Esophagus squamous epithelium (tissue), 5 donors: ENCODE measurements at places on chromosomes 1 and 21. TPM values are rescaled to one million over a fixed set of nuclear protein-coding genes. Genes with fewer than 3 reads are reported as not detected.

Gene GART
- 147 TPM for total RNA-seq

Gene GCSAML
- total RNA-seq = not detected

Gene TCEA3
- 9.1 TPM for total RNA-seq

Gene PADI3
- 9.9 TPM for total RNA-seq

Gene NTPCR
- total RNA-seq = 19.9 TPM

Gene CA14
- total RNA-seq = not detected

Gene DYNLT5
- total RNA-seq = 3.1 TPM

Gene DENND2C
- 42.6 TPM for total RNA-seq

Gene CRNN
- total RNA-seq = 2,409 TPM

Gene CBR1
- total RNA-seq = 932 TPM

Gene THEM5
- total RNA-seq = 0.76 TPM

Gene HFM1
- 0.79 TPM for total RNA-seq

Gene KCNJ15
- 8.1 TPM for total RNA-seq

DNA sequence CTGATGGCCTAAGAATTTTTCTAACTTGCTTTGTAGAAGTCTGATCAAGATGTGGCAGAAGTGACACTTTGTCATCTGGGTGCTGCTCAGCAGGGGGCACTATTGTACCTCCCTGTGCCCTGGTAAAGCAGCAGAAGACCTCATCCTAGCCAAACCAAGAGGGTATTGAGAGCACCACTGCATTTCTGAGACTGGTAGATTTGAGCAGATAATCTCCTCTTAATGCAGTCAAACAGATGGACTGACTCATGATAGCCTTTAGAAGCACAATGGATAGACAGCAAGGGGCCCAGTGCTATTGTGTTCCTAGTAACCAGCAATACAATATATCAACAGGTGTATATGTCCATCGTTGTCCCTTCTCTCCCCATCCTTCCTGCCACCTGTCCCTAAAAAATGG is 5.7 kb downstream of the TPM3 start:
- DNase-seq = no peak

DNA sequence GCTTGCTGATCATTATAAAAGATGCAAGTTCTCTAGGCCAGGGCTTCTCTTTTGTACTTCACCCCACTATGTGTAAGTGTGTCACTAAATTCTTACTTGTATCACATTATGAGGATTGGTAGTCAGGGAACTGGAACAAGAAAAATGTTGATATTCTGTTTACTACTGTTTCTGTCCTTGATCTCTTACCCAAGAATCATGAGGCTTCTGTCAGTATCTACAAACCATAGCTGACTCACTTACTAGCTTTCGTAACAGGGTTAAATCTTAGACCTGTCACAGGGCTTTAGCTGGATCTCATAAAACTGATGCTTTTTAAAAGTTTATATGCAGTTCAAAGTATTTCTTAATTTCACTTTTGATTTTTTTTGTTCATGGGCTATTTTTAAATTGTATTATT is 681.2 kb downstream of the PLPP3 start:
- DNase-seq = no peak

- no peak for DNase-seq
These were observed 3.8 kb downstream of the TMEM167B start for GRCh38 chr1:109094377-109094803.

DNA sequence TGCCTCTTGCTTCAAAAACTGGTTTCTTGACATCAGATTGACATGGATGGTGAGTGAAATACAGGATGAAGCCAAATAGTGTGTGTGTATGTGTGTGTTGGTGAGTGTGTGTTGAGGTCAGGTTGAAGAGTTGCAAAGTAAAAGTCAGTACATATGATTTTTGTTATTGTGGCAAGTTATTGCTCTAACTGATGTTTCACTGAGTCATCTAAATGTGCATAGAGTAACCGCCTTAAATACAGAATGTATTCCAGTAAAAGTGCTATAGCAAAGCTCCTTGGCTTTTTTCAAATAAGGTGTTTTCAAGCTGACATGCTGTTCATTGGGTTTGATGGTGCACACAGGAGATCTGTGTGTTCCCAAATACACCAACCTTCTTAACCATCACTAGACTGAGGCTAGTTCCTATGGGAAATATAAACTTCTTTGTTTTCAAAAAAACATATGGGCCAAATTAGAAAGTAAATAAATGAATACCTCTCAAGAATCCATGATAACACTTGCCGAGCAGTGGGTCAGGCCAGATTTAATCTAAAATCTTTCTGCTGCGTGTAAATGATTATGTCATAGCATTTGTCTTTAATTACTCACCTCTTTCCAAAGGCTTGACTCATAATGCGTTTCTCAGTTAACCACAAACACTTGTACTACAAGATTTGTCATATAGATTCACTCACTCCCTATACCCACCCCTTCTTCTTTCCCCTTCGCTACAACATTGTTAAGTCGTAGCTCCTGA is 151.1 kb downstream of the LYPLAL1 start:
- no peak for DNase-seq

- DNase-seq = no peak
These were observed 69.6 kb downstream of the CD34 start for GRCh38 chr1:207841293-207841692.

- no peak for DNase-seq
These were observed 14.4 kb downstream of the MAP3K7CL start for GRCh38 chr21:29144736-29145353.

GRCh38 chr21:41801321-41802197 is 34.7 kb upstream of the RIPK4 start:
- DNase-seq = no peak

- no peak for DNase-seq
These were observed 29.7 kb downstream of the PPFIA4 start for GRCh38 chr1:203056012-203056411.

- DNase-seq = no peak
These were observed 150.0 kb upstream of the KCTD3 start for GRCh38 chr1:215417122-215417521.

DNA sequence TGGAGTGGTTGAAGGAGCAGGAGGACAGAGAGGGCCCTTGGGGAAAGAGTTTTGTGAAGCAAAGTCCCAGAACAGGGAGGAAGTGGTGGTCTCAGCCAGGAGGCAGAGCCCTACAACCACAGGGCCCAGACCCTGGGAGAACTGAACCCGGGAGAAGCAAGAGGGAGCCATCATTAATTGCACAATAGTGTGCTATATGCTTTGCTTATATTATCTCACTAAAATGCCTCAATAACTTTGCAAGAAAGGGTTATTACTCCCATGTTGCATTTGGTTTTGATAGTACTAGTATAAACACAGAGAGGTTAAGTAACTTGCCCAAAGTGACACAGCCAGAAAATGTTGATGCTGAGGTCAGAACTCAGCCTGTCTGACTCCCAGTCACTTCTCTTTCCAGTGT is 124.3 kb downstream of the FOXD2 start:
- DNase-seq = no peak

DNA sequence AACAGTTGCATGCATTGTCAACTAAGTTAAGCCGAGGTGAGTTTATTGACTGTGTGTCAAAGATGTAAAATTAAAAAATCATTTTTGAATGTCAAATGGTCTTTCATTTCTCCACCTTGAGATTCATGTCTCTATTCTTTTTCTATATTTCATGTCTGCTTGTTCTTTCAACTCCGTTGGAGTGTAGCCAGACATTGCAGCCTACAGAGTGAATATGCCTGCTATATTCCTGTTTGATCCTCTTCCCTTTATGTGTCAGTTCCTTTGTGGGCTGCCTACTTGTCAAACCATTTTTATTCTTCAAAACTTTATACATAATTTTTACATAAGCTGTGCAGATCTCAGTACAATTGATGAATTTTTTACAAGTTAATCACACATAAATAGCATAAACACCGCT is 1325.8 kb upstream of the PRMT6 start:
- DNase-seq = no peak

DNA sequence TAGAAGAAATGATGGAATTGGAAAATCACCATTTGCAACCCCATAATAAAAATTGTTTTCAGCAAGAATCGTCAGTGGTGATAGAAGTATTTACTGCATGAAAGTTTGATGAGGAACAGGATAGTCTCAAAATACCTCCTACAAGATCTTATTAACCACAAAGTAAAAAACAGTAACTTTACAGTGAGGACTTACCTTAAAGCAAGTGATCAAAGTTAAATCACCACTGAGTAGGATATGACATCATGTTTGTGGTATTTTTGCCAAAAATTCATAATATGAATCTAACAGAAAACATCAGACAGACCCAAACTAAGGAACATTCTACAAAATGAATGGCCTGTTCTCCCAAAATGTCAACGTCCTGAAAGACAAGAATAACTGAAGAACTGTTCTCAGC is 19.9 kb downstream of the ALDH9A1 start:
- no peak for DNase-seq

DNA sequence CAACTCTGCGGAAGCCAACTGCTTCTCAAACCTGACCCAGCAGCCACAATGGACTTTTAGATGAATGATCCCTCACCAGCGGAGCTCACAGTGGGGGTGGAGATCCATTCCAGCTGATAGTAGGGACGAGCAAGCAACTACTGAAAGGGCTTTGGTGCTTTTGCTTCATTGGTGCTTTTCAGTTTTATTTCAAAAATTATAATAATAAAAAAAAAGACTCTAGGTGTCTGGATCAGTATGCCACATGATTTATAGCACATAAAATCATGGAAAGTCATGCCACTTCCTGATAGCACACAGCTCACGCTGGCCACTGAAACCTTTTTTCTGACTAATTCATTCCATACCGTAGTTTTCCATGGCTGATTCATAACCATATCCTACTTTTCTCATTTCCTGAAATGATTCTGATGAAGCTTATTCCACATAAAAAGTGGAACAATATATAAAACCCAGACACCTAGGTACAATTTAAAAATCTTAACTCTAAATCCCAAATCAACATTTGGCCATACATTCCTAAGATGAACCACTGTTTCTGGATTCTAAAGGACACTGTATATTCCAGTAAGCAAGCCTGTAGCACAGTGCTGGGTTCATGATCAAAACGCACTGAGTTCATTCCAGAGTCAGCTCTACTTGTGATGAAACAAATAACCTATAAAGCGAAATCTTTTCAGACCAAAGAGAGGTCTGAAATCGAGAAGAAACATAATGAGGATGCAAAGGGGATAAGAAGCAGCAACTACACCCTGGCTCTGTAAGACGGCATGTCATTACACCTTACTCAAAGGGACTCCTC is 41.3 kb upstream of the KCNE1 start:
- DNase-seq = no peak

DNA sequence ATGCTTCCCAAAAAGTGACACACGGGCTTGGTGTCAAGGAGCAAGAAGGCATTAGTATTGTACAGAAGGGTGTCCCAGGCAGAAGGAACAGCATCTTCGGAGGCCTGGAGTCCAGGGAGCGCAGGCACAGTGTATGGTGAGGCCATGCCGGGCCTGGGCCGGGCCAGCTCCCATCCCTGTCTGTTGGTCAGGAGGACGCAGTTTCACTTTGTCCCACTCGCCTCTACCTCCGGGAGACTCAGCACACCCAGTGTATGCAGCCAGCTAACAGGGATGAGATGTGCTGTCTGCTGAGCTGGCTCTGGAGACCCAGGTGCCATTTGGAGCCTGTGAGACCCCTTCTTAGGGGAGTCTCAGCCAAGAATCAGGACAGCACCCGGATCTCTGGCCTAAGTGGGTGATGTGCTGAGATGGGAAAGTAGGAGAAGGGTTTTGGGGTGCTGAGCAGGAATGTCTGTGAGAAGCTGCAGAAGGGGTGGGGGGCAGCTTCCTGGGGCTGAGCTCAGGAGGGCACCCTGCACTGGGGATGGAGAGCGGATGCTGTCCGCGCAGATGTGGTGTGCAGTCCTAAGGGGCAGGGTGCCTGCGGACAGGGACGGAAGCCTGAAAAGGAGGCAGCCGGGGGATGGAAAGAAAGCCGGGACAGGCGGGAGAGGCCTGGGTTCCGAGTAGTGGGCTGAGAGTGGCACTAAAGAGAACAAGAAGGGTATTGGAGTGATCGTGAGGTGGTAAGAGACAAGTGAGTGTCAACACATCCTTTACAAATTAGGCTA is 25.7 kb downstream of the DMRTB1 start:
- DNase-seq = no peak

GRCh38 chr21:16195538-16195910 is 465.7 kb downstream of the USP25 start:
- no peak for DNase-seq

DNA sequence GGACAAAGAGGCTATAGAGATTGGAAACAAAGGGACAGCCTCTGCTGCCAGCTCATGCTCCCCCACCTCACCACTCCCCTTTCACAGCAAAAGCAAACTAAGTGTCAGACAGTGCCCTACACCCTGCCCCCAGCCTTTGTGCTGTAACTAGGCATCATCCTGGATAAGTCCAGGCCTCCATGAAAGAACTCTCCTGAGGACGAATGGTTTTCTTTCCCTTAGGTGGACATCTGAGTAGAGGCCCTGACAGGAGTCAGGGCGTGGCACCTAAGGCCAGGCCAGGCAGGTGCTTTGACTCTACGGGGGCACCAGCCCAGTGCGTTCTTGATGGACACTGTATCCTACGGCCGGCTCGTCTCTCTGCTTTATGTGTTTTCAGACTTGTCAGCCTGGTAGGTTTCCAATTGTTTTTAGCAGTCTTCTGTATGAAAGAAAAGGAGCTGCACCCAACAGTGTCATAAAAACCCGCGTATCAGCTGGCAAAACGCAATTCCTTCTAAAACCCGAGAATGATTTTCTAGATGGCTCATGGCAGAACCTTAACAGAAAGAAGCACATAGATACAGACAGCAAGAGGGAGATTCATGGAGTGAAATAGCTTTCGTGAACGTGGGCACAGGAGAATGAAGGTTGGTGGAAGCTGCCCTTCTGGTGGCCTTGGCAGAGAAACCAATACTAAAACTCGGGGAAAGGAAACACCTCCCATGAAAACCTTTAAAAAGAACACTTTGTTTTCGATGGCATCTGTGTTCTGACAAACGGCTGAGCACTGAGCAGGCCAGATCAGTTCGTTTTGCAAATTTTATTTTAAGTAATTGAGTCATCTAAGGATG is 51.7 kb upstream of the AJAP1 start:
- no peak for DNase-seq

DNA sequence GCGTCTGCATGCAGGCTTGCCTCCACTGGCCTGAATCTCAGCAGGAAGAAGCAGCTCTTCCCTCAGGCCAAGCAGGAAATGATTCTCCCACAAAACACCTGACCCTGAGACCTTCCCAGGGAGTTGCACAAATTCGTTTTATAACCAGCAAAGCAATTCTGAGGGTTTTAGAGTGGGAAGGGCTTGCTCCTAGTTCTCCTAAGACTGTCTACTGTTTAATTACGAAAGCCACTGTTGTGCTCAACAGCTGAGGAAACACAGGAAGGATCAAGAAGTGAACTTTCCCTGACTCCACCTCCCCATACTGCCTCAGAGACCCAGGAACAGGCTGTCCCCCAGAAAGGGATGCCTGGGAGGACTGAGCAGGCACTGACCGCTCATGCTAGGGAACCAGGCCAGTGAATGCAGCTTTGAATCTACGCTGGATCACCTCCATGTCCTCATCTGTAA is 37.0 kb upstream of the PUM1 start:
- DNase-seq = no peak

DNA sequence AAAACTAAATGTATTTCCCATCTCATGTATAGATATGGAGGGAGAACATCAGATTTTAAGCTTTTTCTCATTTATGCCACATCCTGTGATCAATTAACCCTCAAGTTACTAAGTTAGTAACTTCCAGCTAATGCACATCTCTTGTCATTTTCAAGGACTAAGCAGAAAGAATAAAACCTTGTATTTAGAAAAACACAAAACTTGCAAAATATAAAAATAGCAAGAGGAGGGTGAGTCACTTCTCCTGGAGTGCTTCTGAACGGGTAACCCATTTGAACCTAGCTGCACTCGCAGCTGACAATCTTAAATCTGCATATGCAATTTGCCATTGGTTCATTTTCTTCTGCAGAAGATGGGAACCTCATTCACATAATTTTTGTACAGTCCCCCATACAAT is 500.5 kb downstream of the SETD4 start:
- no peak for DNase-seq
